ENCODE measurements at places on chromosomes 7 and 10. TPM values are rescaled to one million over a fixed set of nuclear protein-coding genes. Genes with fewer than 3 reads are reported as not detected.

DNA sequence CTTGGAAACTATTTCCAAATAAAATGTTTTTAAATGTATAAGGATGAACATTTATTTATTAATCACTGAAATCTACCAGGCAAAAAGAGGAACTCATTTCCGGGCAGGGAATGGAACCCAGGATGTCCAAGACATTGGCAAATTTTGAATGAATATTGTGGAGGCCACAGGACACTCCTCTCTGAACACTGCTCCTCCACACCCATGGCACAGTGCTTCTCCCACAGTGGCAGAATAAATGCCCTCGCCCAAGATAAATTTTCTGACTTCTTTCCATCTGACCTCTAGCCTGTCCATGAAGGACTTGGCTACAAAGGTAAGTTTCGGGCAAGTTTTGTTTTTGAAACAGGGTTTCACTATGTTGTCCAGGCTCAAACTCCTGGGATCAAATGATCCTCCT lies 39.0 kb downstream of the HIPK2 start:
- no peak for DNase-seq

GRCh38 chr10:114908896-114909295 lies 29.1 kb upstream of the TRUB1 start:
- no peak for DNase-seq

GRCh38 chr10:79349072-79349491 lies 1.8 kb downstream of the PPIF start:
- DNase-seq: no peak

GRCh38 chr10:118800920-118801319 lies 46.1 kb upstream of the CACUL1 start:
- peak; percentile 68 for DNase-seq

GRCh38 chr7:11607686-11608085 lies 224.3 kb downstream of the THSD7A start:
- no peak for DNase-seq

DNA sequence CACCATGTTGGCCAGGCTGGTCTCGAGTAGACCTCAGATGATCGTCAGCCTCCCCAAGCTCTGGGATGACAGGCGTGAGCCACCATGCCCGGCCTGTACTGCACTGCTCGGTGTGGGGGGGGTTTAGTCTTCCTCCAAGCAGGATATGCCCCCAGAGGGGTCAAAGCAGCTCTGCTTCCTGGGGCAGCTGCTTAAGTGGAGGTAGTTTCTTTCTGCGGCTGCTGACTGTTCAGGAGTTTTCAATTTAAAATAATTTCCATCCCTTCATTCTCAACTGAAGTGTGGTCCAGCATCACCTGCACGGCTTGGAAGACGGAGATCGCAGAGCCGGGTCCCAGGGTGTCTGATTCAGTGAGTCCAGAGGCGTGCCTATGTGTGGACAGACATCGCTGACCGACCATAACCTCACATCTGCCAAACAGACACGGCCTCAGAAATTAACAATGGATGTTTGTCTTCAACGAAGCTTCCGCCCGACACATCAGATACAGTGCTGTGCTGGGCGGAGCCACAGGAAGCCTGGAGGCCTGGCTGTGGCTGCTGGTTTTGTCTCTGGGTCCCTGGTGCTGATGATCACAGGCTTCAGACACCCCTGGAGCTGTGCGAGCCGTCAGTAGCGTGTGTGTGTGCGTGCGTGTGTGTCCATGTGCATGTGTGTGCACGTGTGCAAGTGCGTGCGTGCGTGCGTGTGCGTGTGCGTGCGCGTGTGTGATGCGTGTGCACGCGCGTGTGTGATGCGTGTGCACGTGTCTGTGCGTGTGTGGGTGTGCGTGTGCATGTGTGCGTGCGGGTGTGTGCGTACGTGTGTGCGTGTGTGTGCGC lies 226.5 kb upstream of the PITRM1 start:
- peak; percentile 93 for DNase-seq

- DNase-seq: no peak
These were observed 49.3 kb downstream of the TPK1 start for GRCh38 chr7:144786522-144786921.

- DNase-seq: no peak
These were observed 48.7 kb downstream of the SP8 start for GRCh38 chr7:20737840-20738448.

- DNase-seq: no peak
These were observed 137.8 kb upstream of the AKR1E2 start for GRCh38 chr10:4688168-4688567.

GRCh38 chr7:74302745-74303221 lies 13.6 kb downstream of the CLIP2 start:
- DNase-seq: peak; percentile 64

- DNase-seq: no peak
These were observed 13.4 kb downstream of the TRPV6 start for GRCh38 chr7:142872106-142872675.

- DNase-seq: peak; percentile 39
These were observed 163.1 kb upstream of the NPVF start for GRCh38 chr7:25391295-25391861.

GRCh38 chr7:129841465-129841864 lies 111.3 kb downstream of the UBE2H start:
- no peak for DNase-seq

DNA sequence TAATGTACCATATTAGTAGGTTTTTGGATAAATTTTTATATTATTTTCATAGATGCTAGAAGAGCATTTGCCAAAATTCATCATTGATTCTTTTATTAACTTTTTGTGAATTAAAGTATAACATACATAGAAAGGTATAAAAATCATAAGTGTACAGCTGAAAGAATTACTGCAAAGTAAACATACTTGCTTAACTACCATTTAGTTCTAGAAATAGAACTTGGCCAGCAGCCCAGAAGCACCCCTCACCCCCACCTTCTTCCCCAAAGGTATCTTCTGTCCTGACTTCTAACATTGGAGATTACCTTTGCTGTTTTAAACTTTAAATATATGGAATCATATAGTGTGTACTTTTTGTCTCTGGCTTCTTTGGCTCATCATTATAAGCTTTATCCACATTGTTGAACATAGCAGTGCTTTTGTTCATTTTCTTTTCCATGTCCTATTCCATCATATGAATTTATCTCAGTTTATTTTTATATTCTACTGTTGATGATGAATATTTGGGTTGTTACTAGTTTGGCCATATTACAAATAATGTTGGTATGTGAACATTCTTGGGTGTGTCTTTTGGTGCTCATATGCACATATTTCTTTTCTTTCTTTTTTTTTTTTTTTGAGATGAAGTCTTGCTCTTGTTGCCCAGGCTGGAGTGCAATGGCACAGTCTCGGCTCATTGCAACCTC lies 142.8 kb downstream of the ADK start:
- no peak for DNase-seq

GRCh38 chr10:128178302-128178958 lies 52.2 kb upstream of the MKI67 start:
- DNase-seq: peak; percentile 39

- DNase-seq: no peak
These were observed 275.3 kb upstream of the MKLN1 start for GRCh38 chr7:131052285-131052904.

DNA sequence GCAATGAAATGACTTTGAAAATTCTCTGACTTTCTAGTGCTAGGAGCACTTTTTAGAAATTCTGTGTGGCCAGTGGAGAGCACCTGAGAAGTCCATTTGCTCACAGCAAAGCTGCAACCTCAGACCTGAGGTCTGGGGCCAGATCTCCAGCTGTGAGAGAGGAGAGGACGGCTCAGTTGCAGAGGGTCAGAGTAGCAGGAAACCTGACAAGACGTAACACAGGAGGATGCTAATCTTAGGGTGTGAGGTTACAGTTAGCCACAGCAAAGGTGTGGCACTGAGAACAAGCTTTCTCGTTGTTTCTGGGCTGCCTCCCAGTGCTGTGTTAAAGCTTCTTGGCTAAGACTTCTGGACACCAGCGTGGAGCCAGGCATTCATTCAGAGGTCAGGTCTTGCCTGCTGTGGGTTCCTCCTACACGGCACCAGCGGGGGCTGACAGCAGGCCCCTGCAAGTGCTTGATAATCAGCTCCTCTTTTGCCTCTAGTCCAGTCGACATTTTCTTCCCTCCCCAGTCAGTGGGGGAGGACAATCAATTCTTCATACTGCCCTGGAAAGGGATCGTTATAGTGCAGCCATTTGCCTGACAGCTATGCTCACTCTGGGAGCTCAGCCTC lies 435.4 kb upstream of the DPP6 start:
- DNase-seq: no peak

Gene CABCOCO1
- 0.94 TPM for polyA plus RNA-seq

Gene PIP
- polyA plus RNA-seq: not detected

Gene MBLAC1
- 4.4 TPM for polyA plus RNA-seq
